Hippocampal formation (tissue), 2 donors: ENCODE measurements at places on chromosomes 1 and 21.

- DNase-seq, result no peak
Observed at GRCh38 chr1:62274496-62275485, 44.4 kb downstream of the KANK4 start.

DNA sequence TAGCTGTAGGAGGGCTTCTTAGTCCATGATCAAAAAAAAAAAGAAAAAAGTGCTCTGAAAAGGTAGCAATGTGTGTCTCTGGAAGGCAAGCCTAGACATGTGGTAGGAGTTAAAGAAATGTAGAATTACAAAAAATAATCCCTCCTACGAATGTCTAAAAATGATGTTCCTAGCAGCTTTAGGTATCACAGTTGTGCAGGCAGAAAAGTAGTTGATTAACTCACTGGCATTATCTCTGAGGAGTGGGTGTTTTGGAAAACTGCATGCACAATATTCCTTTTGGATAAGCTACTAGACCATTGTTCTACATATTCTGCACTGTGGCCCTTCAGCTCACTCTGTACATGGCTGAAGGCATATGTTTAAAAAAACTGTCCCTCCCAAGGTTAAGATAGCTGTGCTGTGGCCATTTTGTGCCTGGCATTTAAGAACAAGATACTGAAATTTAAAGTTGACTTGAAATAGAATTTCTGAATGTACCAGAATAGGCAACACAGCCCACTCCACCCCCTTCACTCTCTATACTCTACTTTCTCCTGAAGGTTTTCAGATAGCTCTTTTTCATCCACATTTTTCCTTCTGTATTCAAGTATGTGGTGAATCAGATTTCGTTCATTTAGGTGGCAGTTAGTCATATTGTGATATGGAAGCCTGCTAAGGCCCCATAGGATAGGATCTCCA lies 463.9 kb upstream of the LRRC7 start:
- DNase-seq, result no peak

- DNase-seq, result no peak
Observed at GRCh38 chr1:41572224-41572623, 87.7 kb upstream of the EDN2 start.

- no peak for DNase-seq
Observed at GRCh38 chr1:58442114-58442513, 104.4 kb downstream of the OMA1 start.

GRCh38 chr1:92910081-92910480 lies 51.2 kb downstream of the DIPK1A start:
- no peak for DNase-seq
